RCC 7860 (cell line): ENCODE measurements at places on chromosomes 2 and 18.

GRCh38 chr2:237673130-237674001 lies 46.0 kb downstream of the LRRFIP1 start:
- peak; percentile 62 for DNase-seq

DNA sequence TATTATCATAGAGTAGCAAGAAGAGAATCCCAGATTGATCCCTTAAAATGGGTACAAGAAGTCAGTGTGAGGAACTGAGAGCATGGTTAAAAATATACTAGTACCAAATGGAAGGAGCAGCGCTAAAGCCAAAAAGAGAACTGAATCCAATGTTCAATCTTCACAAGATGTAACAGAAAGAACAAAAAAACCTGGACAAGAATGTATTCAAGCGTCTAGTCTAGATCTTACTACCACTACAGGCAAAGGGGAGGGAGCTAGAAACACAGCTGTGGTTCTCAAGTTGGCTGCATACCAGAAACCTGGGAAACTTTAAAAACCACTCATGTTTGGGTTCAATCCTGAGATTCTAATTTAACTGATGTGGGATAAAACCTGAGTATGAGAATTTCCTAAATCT lies 57.5 kb downstream of the PIAS2 start:
- DNase-seq, result no peak

DNA sequence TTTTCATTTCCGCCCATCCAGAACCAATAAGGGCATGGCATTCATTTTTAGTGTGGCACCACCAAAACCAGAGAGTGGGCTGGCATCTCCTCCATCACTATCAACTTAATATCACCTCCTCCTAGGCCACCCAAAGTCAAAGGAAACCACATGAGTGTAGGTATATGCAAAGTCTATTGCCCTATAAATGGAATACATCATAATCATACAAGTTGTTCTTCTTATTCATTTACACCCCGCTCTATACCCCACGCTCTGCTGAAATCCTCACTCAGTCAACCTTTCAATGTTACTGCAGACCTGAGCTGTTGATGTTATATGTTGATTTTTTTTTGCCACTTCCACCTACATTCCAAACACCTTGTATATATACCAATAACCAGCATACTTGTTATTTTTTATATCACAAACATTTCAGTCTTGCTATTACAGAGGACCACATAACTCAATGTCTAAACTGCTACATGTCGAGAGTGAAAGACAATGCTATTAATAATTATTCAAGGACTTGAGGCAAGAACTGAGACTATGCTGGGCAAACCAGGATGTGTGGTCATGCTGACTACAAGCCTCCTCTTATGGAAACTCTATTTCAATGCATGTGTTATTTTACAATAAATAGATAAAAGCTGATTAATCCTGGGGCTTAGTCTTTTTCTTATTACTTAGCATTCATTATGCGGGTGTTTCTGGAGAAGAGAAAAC lies 466.5 kb upstream of the ID2 start:
- peak; percentile 28 for DNase-seq

DNA sequence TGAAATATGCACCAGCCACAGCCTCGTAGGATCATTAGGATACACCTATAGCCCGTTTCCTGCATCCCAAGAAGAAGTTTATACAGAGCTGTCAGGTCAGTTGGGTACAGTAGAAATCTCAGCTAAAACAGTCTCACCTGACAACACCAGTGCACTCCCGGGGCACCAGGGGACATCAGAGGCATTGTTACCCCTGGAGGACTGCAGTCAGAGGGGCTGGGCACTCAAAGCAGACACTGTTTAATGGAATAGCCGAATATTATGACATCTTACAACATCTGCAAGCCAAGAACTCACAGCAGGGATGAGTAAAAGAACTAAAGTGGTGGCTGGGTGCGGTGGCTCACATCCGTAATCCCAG lies 93.0 kb upstream of the ID2 start:
- no peak for DNase-seq

GRCh38 chr18:49360582-49360981 lies 99.9 kb downstream of the DYM start:
- no peak for DNase-seq

GRCh38 chr2:137930146-137930545 lies 34.1 kb upstream of the HNMT start:
- no peak for DNase-seq

DNA sequence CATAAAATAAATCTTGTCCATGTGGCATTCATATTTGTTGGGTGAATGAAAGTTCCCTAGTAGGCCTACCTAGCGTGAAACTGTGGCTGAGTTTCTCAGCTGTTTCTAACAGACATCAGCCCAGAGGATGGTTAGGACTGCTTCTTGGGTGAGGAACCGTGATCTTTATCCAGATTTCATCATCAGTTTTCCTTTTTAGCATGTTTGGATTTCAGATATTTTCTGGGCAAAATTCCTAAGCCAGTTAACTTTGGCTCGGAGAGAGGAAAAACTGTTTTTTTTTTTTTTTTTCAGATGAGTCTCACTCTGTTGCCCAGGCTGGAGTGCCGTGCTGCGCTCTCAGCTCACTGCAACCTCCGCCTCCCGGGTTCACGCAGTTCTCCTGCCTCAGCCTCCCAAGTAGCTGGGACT lies 53.5 kb downstream of the DGKD start:
- DNase-seq, result no peak

DNA sequence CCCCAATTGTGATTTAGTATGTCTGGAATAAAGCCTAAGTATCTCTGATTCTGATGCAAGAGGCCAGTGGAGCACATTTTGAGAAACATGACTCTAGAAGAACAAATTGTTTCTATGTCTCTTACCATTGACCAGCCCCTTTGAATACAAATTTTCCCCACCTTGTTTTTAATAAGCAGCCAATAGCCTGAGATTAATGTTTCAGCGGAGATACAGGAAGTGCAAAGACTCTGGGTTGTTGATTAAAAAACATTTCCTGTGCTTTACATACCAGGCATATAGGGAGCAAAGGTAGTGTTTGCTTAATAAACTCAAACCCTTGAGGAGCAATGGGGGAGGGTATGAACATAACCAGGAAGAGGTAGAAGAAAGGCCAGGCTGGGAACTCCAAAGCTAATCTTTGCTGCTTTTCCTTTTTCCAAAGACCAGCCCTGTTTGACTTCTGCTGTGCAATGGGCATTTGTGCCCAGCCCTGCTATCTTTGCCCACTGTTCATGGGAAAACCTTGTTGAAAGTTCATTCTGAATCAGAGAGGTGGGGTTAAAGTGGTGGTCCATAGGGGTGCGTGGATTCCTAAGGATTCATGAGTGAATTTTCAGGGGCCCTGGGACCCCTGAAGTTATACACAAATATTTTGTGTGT lies 29.3 kb downstream of the UPP2 start:
- DNase-seq, result peak; percentile 17

DNA sequence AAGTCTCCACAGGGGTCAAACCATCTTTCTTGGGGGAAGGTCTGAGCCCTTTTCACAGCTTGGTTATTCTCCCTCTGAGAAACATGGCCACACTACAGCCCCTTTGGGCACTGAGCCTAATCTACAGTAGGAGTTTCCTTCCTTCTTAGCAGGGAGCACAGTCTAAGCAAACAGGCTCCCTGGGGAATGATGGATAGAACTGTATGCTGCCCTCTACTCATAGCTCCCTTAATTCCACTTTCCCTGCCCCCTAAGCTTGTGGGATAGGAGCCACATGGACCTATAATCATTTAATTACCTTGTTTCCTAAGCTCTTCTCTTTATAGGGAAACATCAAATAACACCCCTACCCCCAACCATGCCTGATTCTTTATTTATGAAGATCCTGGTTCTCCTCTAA lies 442.1 kb upstream of the MEX3C start:
- DNase-seq, result no peak

- no peak for DNase-seq
Measured at GRCh38 chr2:231315896-231316295, 79.6 kb upstream of the B3GNT7 start.

DNA sequence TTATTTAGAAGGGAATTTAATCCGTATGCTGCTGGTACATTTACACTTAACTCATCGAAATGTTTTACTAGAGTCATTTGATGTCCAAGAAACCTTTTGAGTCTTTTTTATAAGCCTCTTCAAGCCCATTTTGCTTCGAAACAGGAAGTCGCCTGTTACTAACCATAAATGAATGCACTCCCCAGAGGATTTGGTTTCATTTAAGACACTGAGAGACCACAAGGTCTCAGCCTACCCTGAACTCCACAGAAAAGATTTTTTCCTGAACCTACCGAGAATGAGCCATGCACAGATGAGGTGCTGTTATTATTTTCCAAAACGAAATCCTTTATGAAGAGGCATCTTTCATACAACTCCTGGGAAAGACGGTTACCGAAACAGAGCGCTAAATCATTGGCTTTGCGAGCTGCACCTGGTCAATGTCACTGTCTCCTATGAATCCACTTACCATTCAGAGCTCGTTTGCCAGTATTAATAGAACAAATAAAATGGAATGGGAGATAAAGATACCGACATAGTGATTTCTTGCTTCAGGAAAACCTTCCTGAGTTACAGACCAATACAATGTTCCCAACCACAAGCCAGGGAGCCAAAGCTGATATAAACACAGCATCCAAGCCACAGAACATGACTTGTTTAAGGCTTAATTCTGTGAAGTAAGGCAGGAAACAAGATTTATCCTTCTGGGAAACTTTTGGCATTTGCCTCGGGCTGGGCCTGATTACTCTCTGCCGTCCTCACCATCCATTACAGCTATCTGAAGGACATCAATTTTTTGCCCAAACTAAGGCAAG lies 382.1 kb downstream of the OSR1 start:
- no peak for DNase-seq

DNA sequence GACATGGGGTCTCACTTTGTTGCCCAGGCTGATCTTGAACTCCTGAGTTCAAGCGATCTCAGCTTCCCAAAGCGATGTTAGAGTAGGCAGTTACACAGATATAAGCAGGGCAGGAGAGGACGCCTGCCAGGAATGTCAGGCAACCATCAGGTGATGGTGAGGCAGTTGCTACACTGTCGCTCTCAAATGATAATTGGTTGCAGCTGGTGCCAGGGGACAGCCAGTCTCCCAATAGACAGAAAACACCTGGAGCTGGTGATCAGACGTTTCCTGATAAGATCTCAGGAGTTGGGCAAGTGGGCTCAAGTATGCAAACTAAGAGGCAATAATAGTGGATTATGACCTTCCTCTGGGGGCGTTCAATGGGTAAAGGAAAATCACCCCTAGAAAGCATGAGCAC lies 163.1 kb upstream of the RGPD4 start:
- DNase-seq, result no peak

GRCh38 chr2:188931361-188931760 lies 42.8 kb upstream of the COL3A1 start:
- DNase-seq, result no peak

DNA sequence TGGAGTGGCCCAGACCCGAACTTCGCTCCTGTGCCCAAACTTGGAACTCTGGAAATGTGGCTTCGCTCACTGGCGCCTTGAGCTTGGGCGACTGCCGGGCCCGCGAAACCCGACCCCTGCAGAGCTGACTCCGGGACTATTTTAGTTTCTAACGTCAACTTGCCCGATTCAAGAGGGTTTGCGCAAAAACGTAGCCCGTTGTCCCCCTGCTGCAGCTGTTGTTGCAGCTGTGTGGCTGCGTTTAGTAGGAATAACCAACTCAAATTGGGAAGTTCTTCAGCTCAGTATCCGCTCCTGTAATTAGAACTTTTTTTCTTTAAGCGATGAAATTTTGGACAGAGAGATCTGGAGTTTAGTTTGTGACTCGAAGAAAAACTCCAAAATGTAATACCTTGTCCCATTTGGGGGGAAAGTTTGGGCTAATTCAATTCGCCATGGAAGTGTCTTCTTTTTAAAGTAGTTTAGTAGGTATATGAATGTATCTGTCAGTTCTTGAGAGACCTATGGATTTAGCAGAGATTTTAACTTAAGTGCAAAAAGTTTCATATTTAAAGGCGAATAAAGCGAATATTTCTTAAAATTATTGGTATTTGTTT lies 559 bp downstream of the MYL12A start:
- DNase-seq, result no peak

DNA sequence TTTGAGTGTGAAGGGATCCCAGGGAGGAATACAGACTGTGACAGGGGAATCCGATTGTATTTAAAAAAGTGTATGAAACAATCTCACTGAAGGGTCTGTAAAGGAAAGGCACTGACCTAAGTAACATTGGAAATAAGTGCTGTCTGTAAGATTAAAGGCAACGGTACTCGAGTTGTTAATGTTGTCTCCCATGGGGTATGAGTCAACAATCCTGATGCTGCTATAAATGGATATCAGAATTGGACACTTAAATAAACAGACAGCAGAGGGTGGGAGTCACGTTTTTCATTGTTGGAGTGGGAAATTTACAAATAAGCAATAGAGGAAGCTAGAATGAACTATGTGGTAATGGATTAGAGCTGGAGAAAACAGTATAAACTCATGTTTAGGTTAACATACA lies 452.4 kb upstream of the RGPD4 start:
- no peak for DNase-seq

DNA sequence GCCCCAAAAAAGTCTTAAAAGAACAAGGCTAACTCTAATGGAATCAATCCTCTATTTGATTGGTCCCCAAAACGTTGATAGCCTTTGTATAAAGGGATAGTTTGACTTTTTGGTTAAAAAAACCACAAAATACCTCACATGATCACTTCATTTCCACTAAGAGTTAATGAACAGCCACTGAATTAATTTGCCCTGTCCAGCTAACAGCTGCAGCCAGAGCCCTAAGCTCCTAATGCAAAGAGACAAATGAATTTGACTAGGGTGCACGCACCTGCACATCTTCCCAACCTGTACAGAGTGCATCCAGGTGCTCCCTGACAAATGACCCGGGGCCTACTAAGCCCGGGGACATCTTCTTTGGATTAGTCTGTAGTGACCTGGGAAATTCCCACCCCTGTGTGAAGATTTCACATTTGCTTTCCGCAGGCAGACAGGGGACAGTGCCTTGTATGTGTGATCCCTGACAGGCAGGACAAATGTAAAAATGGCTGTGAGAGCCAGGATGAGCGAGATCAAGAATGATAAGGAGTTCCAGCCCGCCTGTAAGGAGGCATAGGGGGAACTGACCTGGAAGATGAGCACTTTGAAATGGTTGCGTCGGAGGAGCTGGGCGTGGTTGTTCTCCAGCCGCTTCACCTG lies 893 bp downstream of the CAVIN2 start:
- DNase-seq, result no peak

- no peak for DNase-seq
Measured at GRCh38 chr2:241812730-241813643, 4.0 kb downstream of the NEU4 start.

- no peak for DNase-seq
Measured at GRCh38 chr2:170895023-170895757, 33.9 kb upstream of the GORASP2 start.

GRCh38 chr2:220574038-220574437 lies 946.6 kb downstream of the SLC4A3 start:
- DNase-seq, result no peak

- DNase-seq, result no peak
Measured at GRCh38 chr2:157875641-157876065, 477 bp downstream of the ACVR1 start.
